ENCODE measurements at places on chromosomes 2 and 18.

DNA sequence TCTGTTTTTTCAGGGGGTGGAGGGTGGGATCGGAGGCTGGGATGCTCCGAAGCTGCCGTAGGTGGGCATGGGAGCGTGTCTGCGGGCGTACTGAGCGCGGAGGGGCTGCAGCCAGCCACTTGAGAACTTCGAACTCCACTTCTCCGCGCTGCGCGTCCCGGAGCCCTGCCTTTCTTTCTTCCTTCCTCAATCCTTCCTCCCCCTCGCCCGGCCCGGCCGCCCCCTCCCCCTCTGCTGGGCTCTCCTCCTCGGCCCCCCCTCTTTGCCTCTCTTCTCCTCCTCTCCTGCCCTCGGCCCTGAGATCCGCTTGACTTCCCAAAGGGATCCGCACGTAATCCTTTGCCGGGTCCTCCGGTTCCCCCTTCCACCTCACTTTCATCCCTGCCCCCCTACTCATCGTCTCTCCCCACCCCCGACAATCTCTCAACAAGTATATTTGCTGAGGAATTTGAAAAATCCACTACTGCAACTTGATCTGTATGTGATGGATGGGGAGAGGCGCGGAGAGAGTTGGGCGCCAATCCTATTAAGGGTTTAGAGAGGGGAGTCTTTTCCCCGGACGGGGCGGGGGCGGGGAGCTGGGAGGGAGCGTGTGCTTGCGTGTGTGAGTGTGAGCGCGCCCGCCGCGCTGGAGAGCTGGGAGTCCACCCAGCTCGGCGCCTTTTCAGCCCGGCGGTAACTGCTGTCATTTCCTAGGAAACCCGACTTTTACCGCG lies 1.1 kb downstream of the GLI2 start:
- no peak for DNase-seq

DNA sequence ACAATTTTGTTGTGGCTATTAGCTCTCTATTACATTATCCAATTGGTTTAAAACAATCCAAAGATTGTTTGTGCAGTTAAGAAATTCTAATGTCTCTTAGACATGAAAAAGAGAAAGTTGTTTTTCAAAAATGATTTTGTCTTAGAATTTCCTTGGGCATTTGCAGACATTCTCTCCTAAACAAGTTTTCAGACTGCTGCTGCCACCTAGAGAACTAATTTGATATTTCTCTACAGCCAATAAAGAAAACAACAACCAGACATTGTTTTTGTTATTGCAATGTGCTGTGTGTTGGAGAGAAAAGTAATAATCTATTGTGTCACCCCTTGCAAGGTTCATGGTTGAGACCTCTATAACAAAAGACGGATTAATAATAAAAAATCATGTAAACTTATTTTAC lies 119.0 kb upstream of the SYT4 start:
- DNase-seq = no peak

- DNase-seq = no peak
Observed at GRCh38 chr18:79852561-79853302, 55.0 kb downstream of the KCNG2 start.

- no peak for DNase-seq
Observed at GRCh38 chr2:207039225-207039624, 99.9 kb downstream of the CPO start.

- no peak for DNase-seq
Observed at GRCh38 chr2:238573065-238573778, 146.5 kb downstream of the ASB1 start.

DNA sequence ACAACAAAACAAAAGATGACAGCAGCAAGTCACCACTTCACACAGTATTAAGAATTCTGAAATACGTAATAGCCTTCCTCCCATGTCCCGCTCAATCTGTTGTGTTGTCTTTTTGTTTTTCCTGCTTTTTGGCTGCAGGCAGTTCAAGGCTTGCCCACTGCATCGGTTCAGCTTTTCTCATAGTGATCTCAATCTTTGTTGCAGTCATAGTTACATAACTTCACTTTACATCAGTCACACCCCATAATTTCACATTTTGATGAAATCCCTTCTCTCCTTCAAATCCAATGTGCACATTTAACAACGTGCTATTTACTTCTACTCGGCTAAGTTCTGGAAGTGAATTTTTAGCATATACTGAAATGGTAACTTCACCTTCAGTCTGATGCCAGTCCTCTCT lies 33.8 kb upstream of the HAAO start:
- no peak for DNase-seq

GRCh38 chr18:22974707-22975106 lies 41.6 kb downstream of the RBBP8 start:
- DNase-seq = no peak

- DNase-seq = no peak
Observed at GRCh38 chr18:74402806-74403433, 54.2 kb downstream of the DIPK1C start.

DNA sequence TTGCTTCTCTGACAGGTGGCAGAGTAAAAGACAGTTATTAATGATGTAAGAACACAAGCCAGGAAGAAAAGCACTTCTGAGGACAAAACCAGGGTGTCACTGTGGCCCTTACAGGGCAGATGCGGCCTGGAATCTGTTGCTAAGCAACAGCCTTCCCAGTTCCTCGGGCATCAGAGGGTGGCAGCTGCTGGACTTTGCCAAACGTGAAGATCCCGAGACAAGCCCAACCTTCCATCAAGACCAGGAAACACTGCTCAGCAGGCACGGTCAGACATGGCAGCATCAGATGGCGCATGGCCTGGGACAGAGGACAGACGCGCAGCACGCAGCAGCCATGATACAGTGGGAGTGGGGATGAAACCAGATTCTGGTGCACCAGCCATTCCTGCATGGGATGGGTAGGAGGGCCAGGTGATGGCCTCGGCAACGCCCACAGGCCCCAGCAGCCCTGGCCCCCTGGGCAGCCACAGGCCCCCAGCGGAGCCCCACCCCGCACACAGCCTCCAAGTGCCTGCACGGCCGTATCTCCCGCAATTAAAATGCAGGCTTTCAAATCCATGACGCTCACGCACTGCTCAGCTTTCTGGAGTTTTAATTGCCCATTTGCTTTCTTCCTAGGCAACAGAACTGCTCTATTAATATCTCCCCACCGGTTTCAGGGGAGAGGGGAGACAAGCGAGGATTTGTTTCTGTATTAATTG lies 89.0 kb downstream of the EIPR1 start:
- no peak for DNase-seq

DNA sequence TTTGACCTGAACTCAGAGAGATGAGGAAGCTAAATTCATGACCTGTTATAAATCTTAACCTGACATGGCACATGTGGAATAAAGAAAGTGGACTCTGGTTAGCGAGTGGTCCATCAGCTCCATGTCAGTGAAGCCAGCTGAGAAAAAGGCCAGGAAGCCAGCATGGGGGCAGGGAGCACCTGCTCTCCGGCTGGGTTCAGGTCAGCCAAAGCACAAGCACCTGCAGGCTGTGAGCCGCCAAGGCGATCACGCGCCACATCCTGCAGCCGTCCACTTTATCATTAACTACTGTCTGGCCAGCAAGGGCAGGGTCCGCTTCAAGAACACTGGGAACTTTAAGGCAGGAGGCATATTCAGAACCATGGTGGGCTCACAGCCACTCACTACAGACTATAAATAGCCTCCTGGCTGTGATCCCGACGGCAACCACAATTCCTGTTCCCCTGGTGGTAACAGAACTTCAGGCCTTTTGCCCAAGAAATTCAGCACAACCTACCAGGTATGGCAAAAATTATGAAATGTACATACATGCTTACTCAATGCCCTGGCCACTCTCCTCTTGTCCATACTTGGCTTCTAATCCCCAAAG lies 35.5 kb downstream of the ACVR1 start:
- no peak for DNase-seq

DNA sequence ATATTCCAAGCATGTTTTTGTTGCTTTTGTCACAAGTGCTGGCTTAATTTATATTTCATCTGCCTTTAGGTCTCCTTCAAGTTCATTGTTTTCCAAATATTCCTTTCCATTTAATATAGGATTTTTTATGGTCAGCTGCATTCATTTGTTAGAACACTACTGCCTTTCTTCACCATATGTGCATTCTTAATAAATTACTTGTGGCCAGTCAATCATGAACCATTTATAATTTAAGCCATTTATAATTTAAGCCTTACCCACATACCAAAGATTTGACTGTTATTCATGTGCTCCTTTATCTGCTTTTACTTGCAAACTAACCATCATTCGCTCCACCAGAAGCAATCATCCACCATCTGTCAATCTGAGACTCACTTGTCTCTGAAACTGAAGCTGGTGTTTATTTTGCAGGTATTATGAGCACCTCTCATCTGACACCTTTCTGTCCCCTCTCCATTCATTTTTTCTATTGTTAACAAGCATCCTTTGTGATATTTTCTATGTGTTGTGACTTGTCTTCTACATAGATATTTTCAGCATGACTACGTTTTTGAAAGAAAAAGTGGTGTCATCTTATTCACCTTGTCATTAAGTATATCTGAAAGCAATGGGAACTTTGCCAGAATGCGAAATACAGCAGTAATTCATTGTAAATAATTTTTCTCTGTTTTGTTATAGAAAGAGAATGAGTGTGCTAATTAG lies 786.8 kb downstream of the KCNJ3 start:
- no peak for DNase-seq

- no peak for DNase-seq
Observed at GRCh38 chr2:151833984-151834383, 5.8 kb upstream of the ARL5A start.

DNA sequence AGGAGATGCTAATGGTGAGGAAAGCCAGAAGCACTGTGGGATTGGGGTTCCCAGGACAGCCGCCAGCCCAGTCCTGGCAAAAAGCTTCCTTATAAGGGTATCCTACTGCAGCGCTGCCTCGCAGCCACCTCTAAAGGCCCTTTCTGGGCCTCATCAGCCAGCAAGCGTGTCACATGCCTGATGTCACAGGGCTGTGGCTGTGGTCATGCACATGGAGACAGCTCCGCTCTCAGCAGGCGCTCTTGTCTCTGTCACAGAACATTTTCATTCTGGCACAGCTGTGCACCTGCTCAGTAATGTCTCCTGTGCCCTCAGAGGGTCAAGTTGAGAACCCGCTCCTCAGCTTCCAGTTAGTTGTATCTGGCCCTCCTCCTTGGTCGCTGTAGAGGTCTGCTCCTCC lies 17.7 kb upstream of the MAL start:
- no peak for DNase-seq

GRCh38 chr2:60538101-60538500 lies 15.4 kb downstream of the BCL11A start:
- DNase-seq = no peak

DNA sequence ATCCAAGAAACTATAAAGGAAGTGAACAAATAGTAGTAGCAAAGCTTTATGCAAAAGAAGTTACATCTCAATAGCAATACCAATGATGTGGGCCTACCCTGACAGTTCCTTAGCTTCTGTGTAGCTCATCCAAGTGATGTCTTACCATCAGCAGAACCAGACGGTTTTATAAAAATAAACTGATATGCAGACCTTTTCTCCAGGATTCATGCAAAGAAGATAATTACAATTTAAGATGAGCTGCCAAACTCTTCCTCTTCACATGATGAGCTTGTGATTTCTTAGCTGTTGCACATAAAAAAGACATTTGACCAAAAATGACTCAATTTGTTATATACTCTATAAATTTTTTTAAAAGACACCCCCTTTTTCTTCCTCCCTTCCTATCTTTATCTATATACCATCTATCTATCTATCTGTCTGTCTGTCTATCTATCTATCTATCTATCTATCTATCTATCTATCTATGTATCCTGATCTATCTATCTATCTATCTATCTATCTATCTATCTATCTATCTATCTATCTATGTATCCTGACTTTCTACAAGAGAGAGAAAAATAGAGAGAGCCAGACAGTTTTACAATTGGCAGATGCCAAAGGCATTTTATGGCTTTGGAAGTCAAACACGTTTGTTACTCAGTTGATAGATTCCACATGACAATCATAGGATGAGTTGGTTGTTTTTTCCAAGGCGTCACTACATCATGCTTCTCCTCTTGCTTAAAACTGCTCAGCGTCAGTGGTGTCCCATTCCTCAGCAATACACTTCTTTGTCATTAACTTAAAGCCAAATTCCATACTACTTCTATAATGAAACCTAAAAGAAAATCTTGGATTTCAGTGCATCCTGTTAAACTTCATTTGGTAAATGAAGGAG lies 65.9 kb upstream of the ACTR3 start:
- no peak for DNase-seq

GRCh38 chr2:187543488-187543887 lies 10.7 kb downstream of the TFPI start:
- DNase-seq = no peak

DNA sequence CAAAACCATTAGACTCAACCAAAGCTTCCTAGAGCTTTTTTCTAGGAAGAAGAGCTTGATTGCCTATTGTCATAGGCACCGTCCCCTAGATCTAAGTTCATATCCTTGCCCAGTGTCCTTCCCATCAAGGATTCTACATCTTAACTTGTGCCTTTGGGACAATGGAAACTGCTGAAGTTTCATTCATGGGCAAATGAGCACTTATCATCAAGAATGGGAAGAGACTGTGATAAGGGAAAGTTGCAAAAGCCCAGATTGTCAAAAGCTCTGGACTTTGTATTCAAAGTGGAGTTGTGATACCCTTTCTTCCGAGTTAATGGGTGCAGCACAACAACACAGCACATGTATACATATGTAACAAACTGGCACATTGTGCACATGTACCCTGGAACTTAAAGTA lies 503.0 kb upstream of the KLHL29 start:
- DNase-seq = no peak

DNA sequence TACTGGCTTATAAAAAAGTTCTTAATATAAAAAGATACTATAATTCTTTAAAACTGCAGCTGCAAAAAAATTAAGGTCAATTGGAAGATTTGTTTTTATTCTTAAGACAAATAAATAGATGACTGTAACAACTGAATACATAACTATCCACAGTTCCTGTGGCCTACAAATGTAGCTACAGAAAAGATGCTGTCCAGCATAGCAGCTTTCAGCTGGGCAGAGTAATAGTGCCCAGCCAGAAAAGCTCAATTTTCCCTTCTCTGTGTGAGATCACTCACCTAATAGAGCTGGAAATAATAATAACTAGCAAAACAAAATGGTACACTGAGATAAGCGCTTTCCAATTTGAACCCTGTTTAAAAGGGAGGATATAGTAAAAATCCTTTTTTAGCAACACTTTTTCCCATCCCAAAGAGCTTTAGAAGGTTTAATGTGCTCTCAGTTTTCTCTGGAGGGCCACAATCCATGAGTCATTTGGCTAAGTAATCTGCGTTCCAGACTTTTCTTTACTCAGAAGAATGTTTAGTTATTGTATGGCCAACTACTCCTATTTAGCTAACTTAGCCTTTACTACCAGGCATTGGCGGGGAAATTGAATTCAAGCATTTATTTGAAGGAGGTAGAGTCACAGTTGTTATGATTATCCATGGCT lies 158.1 kb upstream of the SLC39A10 start:
- no peak for DNase-seq

- DNase-seq = no peak
Observed at GRCh38 chr18:12032786-12033642, 51.7 kb downstream of the IMPA2 start.

Measured in activated CD8-positive, alpha-beta memory T cell treated with anti-CD3 and anti-CD28 coated beads for 1 hour (primary cell).